HT-29 (cell line): ENCODE measurements at places on chromosomes 2 and 18. TPM values are rescaled to one million over a fixed set of nuclear protein-coding genes. Genes with fewer than 3 reads are reported as not detected.
A peak's percentile ranks its signal among the peaks of the same experiment; 100 is the strongest.

TDRD15 gene
- not detected in 2 replicates for total RNA-seq

C1GALT1C1L gene
- 0.78 and 1.4 TPM in 2 replicates for total RNA-seq

GDF7 gene
- under 0.01 TPM in 1 of 2 replicates, not detected in the other for total RNA-seq

PHLPP1 gene
- total RNA-seq, result 7.5 and 7.9 TPM in 2 replicates

IL1A gene
- not detected in 2 replicates for total RNA-seq

TNFAIP6 gene
- total RNA-seq, result not detected in 2 replicates

GRCh38 chr2:206383669-206384068 is 59.7 kb upstream of the ADAM23 start:
- no peak for DNase-seq

- no peak for DNase-seq
Observed at GRCh38 chr2:40497251-40497859, 45.5 kb upstream of the SLC8A1 start.

DNA sequence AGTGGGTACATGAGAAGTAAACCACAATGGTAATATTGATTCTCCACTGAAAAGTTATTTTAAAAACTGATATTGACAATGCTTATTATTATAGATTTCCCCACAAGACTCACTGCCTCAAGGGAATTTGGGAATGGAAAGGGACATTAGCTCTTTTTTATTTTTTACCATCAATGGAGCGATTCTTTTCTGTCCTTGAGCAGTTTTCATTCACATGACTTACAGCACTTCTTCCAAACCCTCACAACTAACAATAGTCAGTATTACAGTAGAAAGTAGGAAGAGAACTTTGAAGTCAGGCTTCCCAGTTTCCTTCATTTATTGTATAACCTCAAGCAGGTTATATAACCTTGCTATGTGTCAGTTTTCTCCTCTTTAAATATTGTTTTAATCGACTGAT is 4.3 kb upstream of the UNC80 start:
- no peak for DNase-seq

GRCh38 chr18:23730857-23731256 is 41.6 kb downstream of the LAMA3 start:
- DNase-seq, result no peak

DNA sequence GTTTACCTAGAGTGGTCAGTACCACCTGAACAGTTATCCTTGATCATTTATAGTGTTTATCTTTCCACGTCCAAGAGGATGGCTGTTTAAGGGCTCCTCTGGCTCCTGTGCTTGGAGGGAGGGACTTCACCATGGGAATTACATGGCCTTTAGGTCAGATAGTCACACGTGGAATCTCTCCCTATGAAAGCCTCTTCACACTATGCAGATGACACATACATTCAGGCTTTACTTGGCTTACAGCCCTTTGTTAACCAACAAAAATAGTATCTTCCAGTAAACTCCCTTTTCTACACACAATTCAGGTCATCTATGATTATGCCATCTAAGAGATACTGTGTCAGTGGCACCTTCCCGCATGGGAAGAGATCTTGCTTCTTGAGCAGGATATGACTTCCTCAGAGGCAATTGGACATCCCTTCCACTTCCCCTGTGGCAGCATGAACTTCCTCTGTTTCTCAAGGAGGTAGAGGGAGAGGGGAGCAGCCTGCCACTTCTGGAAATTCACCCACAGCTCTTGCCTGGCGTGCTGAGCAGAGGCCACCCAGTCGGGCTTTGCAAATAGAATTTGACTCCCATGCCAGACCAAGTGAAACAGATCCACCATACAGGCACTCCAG is 53.5 kb downstream of the COLEC12 start:
- DNase-seq, result no peak

DNA sequence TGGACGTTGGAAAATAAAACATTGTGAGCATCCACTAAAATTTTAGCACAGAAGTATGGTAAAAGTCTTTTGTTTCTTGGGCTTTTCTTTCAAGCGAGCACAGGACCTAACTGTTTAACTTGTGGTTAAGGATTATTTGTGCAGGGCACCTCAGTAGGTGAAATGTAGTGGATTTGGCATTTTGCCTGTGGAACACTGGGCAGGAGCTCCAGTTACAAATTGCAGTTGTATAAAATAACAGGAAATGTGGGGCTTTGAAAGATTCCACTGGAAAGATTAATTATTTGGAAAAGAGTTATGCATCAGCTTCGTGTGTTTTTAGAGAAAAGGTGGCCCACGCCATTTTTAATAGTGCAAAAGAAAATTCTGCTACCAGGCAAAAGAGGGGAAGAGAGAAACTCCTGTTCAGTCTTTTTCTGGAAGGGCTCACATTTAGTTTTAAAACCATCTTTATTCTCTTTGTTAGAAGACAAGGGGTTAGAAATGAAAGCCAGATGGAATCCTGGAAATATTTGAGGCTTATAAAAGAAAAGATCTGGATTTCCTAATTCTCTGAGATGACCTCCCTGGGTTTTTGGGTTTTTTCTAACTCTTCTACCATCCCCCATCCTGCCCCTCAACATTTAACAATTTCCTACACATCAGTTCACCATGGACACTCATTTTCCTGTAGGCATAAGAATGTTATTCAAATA is 144.3 kb upstream of the SERTAD2 start:
- DNase-seq, result peak; percentile 84

DNA sequence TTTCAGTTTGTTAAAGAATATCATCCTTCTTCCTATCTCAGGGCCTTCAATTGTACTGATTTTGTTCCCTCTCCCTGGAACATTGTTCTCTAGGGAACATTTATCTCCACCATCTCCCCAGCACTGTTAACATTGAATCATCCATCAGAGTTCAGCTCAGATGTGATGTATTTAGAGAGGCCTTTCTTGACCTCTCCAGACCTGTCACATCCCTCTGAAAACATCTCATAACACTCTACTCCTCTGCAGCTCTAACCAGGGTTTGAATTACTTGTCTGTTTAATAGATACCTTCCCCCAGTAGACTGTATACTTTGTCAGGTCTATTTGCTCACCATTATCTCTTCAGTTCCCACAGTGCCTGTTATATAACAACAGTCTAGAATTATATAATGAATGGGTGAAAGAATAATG is 98.6 kb downstream of the GALNT1 start:
- DNase-seq, result no peak

GRCh38 chr2:71125506-71126294 is 4.3 kb downstream of the MCEE start:
- DNase-seq, result no peak

DNA sequence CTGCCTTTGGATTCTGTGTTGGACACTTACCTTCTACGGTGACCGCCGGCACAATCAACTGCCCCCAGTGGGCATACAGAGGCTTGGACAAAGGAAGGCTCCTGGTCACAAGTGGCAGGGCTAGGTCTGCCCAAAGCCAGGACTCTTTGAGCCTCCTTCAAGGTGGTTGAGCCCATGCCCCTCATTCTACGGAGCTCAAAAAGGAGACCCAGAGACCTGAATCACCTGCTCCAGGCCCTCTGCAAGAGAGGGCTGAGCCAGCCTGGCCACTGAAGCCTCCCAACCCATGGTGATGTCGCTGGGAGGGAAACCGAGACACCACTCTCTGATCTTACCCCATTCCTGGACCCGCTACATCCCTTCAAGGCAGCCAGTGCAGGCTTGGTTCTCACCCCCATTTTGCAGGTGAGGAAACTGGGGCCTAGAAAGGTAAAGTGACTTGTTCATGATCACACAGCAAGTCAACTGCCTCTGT is 87.9 kb downstream of the INHBB start:
- DNase-seq, result no peak

DNA sequence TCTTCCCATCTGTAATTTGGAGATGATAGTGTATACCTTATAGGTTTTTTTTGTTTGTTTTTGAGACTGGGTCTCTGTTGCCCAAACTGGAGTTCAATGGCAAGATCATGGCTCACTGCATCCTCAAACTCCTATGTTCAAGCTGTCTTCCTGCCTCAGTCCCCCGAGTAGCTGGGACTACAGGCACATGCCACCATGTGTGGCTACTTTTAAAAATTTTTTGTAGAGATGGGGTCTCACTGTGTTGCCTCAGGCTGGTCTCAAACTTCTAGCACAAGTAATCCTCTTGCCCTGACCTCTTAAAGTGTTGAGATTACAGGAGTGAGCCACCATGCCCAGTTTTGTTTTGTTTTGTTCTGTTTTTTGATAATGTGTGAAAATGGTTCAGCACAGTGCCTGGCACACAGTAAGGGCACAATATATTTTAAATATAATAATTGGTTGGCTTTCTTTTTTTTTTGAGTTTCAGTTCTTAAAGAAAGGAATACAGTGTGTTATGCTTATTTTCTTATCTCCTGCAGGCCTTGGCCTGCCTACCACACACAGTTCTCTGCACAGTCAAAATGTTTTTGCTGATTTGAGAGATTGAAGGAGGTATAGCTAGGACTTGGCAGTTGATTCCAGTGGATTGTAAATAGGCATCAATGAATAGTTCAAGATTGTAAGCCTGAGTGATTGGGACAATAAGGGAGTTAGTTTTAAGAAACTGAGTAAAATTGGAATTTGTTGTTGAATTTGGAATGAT is 6.1 kb downstream of the ACTR3 start:
- DNase-seq, result no peak

GRCh38 chr2:105112345-105112744 is 74.5 kb downstream of the MRPS9 start:
- DNase-seq, result no peak

DNA sequence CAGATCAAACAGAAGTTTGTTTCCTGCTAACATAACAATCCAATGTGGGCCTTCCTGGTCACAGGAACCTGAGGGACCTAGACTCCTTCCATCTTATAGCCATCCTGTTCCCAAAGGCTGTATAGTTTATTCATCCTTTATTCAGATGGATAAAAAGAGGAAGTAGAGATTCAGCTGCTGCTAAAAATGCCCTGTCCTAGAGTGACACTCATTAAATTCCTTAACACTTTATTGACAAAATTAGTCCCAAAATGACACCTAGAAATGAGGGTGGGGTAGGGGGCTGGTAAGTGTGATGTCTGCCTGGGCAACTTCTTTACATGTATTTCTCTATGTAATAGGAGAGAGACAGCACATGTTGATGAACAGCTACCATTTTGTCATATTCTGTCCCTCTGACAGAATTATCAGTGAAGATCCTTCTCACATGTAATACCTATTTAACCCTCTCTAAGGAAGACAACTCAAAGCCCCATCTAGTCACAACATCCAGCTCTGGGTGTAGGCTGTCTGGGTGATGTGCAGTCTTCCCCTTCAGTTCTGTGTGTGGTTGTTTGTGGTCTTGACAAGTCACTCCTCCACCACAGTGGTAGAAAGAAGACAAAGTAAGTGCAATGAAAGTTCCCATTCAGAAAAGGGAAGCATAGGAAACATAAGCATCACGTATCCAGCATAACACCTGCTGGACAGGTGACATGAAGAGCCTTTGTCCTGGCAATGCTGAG is 253.9 kb upstream of the CNTNAP5 start:
- DNase-seq, result no peak
